ENCODE measurements at places on chromosomes 4 and X. TPM values are rescaled to one million over a fixed set of nuclear protein-coding genes. Genes with fewer than 3 reads are reported as not detected.

Gene FREM3
- total RNA-seq = not detected

Gene SASH3
- 132 TPM for total RNA-seq

Gene EFNB1
- 4.6 TPM for total RNA-seq

Gene AWAT2
- total RNA-seq = not detected

Gene BMP3
- total RNA-seq = 0.10 TPM
